ENCODE measurements at places on chromosomes 13 and 19.
A peak's percentile ranks its signal among the peaks of the same experiment; 100 is the strongest.

DNA sequence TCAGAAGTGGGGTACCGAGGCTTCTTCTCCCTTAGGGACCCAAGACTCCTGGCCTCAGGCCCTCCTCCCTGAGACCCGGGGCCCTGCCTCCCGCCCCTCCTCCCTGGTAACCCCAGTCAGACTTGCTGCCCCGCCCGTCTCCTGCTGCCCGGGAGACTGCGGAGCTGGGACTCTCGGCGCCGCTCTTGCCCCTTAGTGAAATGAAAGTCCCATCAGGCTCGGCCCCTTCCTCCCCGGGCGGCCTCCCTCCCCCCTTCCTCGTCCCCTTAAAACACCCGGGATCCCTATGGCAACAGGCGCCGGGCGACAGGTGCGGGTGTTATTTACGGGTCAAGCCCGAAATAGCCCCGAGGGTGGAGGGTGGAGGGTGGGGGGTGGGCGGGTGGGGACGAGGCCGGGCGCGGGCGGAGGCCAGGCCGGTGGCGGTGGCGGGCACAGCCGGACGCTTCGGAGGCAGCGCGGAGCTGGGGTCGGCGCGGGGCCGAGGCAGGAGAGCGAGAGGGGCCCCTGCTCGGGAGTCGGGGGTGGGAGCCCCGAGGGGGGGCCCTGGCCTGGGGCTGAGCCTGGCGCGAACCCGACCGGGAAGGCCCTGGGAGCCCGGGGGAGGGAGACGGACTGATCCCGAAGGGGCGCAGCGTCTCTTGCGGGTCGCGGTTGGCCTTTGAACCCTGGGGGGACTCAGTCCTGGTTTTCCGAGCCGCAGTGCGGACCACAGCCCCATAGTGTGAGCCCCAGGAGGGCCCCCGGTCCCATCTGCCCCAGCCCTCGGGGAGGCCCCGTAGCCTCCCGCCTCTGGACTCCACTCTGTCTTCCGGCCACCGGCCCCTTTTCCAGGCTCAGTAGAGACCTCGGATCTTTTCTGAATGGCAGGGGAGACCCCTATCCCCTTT, at the start of gene CACNG6:
TSS of gene CACNG6 (plus strand) at position 414 of the 890 bp plus-strand sequence. CDS start 1,241 bp downstream, outside the sequence.
- DNase-seq = no peak

DNA sequence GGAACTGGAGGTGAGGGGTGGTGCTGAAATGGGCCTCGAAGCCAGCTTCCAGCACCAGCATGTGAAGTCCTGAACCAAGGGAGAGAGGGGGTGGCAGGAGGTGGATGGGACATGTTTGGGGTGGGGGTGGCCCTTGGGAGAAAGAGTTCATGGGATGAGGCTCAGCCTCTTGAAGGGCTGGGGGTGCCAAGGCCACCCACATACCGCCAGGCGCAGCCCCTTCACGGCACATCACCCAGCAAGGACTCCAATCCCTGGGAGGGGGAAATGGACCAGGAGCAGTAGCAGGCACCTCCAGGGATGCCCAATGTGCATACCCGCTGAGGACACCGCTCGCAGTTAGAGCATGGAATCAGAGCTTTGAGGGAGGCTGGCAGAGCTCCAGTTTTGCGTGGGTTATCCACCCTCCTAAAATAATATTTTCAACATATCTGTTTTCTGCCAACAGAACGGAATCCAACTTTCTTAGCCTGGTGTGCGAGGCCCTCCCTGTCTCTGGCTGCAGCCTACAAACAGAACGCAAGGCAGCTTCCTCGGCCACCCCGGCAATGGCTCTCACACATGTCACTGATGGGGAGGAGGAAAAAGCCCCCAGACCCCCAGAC, 140.5 kb upstream of the VSTM2B start:
- DNase-seq = no peak

GRCh38 chr19:42411581-42412178, 15.5 kb downstream of the LIPE start:
- no peak for DNase-seq

GRCh38 chr13:33233547-33233946, 52.0 kb downstream of the STARD13 start:
- DNase-seq = no peak

GRCh38 chr13:101331731-101332130, 84.6 kb downstream of the NALCN start:
- no peak for DNase-seq

GRCh38 chr13:30726192-30726591, 9.2 kb upstream of the ALOX5AP start:
- DNase-seq = no peak

DNA sequence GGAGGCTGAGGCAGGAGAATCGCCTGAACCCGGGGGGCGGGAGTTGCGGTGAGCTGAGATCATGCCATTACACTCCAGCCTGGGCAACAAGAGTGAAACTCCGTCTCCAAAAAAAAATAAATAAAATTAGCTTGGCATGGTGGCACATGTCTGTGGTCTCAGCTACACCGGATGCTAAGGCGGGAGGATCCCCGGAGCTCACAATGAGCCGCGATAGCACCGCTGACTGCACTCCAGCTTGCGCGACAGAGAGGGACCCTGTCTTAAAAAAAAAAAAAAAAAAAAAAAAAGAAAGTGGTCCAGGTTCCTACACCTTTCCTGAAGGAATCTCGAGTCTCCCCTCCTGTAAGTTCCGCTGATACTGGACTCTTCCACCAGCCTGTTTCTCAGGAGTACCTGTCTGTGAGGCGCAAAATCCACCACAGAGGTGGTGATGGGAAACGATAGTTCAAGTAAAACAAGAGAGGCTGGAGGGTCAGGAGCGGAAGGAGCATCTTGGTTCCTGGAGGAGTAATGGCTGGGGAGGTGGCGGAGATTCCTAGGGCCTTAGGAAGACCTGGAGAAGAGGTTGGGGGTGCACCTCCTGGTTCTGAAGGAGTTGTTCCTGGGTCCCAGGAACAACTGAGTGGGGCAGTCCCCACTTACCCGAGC, 471 bp downstream of the FUT1 start:
- no peak for DNase-seq

DNA sequence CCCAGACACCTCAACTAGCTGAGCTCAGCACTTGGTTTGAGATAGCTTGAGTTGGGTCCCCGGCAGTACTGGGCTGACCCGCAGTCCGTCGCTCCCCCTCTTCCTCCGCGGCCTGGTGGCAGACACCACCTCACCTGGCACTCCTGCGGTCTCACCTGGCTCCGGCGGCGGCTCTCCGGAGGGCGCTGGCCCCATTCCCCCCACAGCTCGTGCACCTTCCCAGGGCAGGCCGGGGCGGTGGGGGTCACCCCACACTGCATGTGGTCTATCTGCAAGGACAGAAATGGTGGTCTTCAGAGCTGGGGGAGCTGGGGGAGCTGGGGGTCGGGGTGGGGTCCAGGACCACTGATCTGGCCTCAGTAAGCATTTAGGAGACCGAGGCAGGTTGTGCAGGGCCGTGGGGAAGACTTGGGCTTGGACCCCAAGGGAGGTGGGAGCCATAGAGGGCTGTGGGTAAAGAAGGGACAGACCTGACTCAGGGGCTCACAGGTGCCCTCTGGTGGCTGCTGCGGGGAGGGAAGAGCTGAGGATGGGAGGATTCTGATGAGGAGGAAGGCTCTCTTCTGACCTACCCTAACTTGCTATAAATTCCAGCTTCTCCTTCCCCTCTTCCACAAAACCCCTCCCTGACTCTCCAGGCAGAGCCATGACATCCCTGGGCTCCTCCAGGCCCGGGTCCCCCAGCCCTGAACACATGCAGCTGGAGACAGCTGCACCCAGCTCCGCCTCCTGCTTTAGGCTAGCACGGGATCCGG, 6.7 kb upstream of the PLIN4 start:
- DNase-seq = no peak

GRCh38 chr13:31408927-31409326, 209.2 kb downstream of the B3GLCT start:
- DNase-seq = no peak

- no peak for DNase-seq
Measured at GRCh38 chr13:110218581-110219201, 88.3 kb downstream of the COL4A1 start.

DNA sequence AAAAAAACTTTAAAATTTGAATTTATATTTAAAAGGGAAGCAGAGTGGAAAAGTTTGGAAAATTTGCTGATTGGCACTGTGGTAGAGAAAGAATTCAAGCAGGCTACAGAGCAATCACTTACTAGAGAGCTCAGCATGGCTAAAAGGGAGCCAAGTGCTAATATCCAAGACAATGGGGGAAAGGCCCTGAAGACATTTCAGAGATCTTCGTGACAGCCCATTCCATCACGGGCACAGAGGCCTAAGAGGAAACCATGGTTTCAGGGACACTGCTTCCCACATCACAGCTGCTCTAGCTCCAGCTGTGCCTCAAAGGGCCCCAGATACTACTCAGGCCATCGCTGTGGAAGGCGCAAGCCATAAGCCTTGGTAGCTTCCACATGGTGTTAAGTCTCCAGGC, 73.7 kb downstream of the SGCG start:
- DNase-seq = no peak

GRCh38 chr19:8641908-8642547, 11.6 kb downstream of the NFILZ start:
- no peak for DNase-seq

- no peak for DNase-seq
Measured at GRCh38 chr13:28728642-28729041, 9.9 kb upstream of the SLC46A3 start.

DNA sequence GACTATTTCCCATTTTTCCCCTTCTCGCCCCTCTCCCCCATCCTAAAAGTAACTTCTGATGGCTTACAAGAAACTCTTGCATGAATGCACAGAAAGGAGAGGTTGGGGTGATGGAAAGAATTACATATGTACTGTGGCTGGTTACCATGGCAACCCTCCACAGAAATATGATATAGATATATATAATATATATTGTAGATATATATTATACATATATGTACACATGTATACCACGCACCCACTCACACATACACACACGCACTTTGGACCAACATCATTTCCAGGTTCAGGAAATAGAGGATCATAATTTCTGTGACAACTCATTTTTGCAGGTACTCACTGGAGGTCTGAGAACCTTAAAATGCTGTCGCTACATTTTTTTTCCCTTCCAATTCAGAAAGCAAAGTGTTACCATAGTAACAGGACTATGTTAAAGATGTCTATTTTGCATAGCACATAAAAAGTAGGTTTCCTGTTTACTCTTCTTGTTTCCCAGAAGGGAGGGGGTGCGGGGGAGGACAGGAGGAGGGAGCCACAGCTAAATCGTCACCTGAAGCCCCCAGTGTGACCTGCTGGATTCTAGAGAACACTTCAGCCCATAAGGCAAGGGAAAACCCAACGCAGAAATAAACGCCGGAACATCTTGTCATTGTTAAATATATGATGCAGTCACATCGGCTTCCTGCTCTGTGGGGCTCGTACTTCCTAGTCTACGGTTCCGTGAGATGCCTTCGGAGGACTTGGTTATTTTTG, 44.7 kb downstream of the EFNB2 start:
- DNase-seq = no peak

DNA sequence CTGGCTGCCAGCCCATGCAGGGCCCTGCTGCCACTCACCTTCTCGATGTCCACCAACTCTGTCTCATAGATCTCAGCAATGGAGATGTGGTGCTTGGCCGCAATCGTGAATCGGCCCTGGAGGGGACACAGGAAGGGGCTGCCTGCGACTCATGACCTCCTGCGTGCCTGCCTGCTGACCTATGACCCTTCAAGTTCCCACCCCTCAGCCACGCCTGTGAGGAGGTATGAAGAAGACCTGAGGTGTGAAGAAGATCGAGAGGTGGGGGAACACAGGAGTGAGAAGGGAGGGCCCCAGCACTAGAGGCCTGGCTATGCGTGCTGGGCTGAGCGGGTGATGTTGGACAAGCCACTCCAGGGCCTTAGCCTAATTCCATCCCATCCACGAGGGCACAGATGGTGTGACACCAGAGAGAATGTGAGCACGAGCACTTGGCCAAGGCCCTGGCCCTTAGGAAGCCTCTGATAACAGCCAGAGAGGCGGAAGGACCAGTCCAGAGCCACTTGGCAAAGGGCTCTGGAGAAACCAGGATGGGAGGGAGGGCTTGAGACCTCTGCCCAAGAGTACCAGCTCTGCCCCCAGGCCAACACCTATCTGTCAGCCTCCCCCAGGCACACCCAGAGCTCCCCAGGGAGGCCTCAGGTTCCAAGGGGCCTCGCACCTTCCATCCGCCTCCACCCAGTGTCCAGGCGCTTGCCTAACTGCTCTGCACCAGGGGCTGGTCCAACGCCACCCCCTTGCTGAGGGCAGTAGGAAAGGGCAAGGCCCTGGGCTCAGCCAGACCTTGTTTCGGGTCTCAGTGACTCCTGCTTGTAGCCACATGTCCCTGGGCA, 9.6 kb upstream of the KPTN start:
- DNase-seq = no peak

DNA sequence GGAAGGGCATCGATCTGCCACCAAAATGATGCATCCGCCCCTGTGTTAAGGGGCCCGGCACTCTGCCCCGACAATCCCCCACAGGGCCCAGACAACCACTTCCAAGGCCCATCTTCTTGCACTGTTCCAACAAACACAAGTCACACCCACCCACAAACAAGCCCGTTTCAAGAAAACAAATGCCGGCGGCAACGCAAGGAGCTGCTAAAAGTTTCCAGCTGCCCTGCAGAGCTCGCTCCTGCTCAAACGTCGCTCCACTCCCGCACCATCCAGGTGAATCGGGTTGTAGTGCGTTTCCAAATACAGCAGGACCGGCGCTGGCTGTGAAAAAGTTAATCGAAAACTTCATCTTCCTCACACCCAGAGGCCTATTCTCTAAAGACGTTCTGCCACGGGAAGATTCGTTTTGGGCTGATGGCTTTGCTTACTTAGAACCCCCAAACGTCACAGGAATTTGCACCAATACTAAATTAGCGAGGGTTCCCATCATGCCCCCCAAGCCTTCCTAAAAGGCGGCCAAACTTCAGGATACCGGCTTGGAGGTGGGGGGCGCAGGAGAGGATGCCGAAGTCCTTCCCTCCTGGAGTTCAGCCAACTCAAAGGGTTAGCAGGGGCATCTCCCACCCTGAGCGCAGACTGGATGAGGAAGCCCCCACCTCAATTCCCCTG, 107.4 kb upstream of the DOCK9 start:
- DNase-seq = peak; percentile 56

- no peak for DNase-seq
Measured at GRCh38 chr19:50547385-50548190, 20.6 kb downstream of the LRRC4B start.

DNA sequence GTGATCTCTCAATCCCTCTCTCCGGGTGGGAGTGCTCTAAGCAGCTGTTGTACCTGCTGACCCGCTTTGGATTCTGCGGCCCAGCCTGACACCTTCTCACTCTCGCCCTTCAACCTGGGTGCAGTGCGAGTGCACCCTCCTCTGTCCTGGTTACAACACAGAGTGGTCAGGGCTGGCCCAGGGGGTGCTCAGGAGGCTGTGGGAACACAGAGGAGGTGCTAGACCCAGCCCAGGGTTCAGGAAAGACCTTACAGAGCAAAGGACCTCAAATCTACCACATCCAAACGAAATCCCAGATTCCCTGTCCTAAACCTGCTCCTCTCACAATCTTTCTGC, 23.7 kb downstream of the ZNF175 start:
- no peak for DNase-seq

GRCh38 chr19:5954293-5954692, 23.6 kb downstream of the RANBP3 start:
- DNase-seq = no peak
